ENCODE measurements at places on chromosomes 11 and 22.

DNA sequence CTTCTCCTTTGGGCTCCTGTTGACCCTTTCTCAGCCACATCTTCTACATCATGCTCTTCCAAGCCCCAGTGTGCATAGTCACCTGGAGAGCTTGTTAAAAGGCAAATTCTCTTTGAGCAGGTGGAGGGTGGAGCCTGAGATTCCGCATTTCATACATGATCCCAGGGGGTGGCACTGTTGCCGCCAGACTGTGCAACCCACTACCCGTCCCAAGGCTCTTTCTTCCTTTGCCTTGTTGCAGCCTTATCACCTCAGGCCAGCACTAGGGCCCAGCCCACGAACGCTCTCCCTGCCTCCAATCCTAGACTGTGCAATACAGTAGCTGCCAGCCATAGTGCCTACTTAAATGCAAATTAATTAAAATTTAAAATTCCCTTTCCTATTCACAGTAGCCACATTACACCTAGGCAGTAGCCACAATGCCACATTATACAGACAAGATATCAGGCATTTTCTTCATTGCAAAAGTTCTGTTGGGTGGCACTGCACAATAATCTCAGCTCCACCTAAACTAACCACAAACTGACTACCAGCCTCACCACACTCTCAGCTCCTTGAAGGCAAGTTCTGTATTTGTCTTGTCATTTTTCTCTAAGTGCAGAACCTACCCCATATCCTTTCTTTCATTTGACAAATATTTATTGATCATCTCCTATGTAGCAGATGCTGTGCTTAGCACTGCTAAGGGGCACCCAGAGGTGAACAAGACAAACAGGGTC is 4.6 kb upstream of the KCNJ5 start:
- no peak for DNase-seq

DNA sequence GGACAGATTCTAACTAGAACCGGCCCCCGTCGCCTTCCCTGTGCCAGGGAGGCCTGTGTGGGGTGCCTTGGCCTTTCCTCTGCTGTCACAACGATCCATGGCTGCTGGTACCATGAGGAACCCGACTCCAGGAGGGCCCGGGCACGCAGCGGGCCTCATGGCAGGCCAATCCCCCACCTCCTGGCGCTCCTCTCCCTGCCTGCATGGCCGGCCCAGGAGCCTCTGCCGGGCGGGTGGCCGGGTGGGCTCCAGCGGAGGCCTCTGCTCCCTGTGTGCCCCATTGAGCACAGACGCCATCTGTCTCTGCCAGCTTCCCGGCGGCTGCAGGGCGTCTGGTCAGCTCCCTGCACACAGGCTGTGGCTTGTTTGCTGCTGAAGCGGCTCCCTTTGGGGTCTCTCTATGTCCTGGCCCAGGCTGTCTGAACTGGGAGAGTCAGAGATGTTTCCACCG is 86.5 kb downstream of the MYEOV start:
- no peak for DNase-seq

- DNase-seq = no peak
Measured at GRCh38 chr11:57432714-57433163, 5.8 kb upstream of the SLC43A3 start.

DNA sequence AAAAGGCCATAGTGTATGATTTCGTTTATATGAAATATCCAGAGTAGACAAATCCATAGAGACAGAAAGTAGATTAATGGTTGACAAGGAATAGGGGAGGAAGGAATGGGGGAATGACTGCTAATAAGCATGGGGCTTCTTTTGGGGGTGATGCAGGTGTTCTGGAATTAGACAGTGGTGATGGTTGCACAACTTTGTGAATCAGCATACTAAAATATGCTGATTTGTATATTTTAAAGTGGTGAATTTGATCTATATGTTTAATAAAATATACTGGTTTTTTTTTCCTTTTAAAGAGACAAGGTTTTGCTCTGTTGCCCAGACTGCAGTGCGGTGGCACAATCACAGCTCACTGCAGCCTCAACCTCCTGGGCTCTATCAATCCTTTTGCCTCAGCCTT is 6.5 kb upstream of the HORMAD2 start:
- DNase-seq = no peak

- DNase-seq = no peak
Measured at GRCh38 chr11:124716591-124716990, 23.2 kb upstream of the NRGN start.

GRCh38 chr11:45560155-45560912 is 105.1 kb downstream of the CHST1 start:
- no peak for DNase-seq

DNA sequence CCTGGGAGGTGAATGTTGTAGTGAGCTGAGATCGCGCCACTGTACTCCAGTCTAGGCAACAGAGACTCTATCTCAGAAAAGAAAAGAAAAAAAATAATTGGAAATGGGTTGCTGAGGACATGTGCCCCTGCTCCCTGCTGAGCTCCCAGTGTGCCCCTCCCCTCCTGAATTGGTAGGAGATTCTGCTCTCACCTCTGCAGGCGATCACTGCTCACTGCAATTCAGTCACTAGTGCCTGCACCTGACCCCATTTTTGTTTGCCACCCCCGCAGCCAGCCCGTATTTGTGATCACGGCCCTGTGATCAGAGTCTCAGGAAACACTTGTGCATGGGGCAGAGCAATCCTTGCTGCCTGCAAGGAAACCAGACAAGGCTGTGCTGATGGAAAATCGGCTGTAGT is 16.3 kb upstream of the SEC14L3 start:
- no peak for DNase-seq

- DNase-seq = no peak
Measured at GRCh38 chr22:25900880-25901279, 158.9 kb downstream of the MYO18B start.

DNA sequence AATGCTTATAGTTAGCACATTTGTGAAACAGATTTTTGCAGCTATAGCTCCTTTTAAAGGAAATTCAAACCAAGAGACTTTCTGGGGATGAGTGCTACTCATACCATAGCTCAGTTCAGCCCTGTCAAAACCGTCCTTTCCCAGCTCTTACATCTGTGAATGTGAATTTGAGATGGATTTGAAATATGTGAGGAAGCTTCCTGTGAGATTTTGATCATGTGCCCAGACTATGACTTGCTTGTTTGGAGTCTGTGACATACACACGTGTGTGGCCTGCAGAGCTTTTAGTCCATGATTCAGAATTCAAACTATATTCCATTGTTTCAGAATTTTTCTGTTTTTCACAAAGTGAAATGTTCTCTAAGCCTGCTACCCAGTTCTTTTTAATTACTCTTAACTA is 4.4 kb upstream of the MMP1 start:
- no peak for DNase-seq

GRCh38 chr22:23192133-23192532 is 11.8 kb downstream of the BCR start:
- no peak for DNase-seq

- no peak for DNase-seq
Measured at GRCh38 chr11:17296852-17297559, 20.5 kb downstream of the NUCB2 start.

DNA sequence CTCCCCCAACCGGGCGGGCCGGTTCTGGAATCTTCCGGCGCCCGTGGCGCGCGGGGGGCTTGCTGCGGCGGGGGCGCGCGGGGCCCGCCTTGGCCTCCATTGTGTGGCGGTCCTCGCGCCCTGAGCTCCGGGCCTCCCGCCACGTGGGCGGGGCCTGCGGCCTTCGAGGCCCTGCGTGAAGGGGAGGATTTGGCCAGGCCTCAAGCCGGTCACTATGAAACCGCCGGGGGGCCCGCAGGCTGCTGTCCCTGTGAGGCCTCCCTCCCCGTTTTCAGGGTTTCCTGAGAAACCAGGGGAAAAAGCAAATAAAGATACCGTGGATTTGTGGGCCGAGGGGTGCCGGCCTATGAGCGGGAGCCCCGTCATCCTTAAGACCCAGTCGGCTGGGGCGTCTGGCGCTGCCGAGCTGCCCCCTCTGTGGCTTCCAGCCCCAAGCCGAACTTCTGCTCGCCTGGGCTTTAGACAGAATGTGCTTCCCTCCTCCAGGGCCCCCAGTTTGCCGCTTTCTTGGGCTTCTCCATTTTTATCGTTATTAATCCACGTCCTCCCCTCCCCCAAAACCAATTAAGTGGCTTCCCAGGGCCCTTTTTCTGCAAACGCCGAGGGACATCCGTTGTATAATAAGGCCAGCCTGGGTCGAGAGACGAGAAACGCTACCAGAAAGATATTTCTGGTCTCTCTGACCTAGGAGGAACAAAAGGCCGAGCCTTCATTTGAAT is 602 bp downstream of the EWSR1 start:
- no peak for DNase-seq

DNA sequence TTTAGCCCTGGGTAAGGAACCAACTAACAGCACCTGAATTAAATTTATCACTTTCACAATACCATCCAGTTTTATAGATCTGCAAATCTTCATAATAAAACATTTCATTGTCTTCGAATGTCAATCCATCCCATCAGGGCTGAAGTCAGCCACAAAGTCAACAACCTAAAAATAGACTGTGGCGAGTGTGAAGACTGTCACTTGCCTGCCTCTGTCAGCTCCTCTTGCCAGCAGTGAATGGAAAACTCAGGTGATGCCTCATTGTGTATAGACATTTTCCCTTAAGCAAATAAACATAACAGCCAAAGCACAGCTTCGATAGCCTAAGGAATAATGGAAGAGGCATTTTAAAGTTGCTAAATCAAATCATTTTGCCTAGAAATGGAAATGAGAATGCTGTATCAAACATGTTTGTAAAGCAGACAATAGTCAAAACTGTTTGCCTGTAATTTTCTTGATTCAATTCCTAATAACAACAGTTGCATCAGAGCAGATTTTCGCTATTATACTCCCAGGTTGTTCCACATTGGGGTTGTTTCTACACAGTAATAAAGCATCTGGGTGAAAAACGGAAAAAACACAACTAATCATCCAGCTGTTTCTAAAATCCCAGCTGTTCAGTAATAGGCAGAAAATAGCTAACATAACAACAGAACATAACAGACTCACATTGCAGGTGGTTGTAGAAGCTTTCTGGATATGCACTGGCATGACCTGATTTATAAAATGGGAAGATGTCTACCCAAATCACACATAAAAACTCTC is 15.7 kb downstream of the KCNA4 start:
- DNase-seq = no peak

DNA sequence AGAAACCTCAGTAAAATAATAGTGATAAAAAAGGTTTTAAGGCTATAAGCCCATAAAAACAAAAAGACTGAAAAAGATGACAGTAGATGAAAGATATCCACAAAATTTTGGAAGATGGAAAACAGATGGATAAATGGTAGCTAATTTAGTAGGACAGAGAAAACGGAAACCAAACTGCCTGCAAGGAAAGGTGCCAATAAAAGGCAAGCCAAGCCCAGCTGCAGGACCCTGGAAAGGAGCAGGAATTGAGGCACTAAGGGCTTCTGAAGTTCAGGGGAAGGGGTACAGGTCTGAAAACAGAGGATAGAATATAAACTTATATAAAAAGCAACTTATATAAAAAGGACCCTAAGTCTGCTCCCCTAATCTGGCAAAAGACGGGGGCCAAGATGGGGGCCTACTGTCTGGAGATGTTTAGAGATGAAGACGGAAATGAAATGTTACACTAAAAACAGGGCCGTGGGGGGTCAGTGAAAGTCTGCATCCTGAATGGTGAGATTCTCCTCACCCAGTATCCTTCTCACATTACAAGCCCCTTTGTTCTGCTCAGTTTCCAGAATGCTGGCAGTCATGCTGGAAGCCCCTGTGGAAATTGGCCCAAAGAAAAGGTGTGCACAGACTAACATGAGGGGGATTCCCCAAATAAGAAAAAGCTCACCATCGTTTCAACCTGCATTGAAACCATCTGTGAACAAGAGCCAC is 269.3 kb upstream of the PITPNB start:
- no peak for DNase-seq

DNA sequence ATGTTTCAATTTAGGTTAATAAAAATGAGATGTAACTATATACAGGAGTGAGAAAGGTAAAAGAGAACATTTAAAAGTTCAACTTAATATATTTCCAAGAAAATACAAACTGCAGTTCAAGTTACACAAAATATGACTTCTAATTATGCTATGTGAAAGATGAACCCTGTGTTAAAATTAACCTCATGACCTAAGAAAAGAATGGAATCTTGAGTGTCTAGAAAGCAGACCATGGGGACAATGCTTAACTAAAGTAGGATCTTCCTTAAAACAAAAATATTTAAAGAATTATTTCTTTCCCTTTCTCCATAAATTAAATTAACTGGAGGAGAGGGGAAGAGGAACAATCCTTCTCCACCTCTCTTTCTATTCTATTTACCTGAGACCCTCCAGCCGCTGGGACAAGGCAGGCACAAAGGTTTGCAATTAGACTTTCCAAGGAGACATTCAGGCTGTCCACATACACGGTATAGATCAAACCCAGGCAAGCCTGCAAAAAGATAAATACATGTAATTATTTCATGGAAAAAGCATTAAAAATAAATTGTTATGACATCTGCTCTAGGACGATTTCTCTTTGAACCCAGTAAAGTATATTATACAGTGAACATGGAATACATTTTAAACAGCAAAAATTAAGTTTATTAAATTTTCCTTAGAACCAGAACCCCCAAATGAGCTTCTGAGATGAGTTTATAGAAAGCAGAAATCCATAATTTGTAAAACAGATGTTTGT is 264.5 kb downstream of the SBF2 start:
- DNase-seq = no peak

GRCh38 chr11:75277211-75277805 is 36.7 kb downstream of the TPBGL start:
- DNase-seq = no peak

DNA sequence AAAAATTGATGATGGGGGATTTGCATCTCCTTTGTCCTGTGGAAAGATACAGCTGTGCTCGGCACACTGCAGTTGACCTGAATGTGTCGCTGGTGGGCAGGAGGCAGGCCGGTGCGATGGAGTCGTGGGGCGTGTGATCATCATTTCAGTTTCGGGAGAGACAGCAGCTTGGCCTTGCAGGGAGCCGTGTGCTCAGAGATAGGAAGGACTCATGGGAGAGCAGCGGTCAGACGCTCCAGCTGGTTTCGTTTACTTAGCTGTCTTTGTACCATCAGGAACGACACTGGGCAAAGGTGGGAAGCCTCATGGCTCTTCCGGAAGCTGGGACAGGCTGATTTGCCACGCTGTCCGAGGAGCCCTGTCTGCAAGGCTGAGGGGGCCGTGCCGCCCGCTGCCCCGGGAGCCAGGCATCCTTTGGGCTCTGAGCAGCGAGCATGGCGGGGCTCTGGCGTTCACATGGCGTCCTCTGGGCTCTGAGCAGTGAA is 32.7 kb downstream of the GRAMD4 start:
- no peak for DNase-seq
